Stimulated activated CD4-positive, alpha-beta T cell treated with anti-CD3 and anti-CD28 coated beads, Interleukin-15, amount 100 ng/mL, for 1 hour (primary cell): ENCODE measurements at places on chromosomes 4 and X.

- no peak for DNase-seq
Observed at GRCh38 chr4:24720436-24720835, 74.9 kb upstream of the SOD3 start.

DNA sequence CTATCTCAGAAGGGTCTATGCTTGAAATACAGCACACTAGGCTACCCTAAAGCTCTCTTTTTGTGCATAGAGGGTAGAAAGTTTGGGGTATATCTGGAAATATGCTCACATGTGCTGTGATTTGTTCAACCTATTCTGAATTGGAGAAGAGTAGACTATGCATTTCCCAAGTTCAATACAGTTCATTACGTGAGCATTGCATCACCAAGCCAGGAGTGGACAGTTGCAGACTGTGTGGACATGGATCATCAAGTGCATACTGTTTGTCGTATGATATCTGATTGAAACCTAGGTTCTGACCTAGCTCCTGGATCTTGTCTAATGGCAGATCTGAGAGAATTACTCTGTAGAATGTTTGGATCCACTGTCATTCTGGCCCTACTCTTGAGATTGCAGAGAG, 161.1 kb downstream of the FRAS1 start:
- DNase-seq, result no peak

DNA sequence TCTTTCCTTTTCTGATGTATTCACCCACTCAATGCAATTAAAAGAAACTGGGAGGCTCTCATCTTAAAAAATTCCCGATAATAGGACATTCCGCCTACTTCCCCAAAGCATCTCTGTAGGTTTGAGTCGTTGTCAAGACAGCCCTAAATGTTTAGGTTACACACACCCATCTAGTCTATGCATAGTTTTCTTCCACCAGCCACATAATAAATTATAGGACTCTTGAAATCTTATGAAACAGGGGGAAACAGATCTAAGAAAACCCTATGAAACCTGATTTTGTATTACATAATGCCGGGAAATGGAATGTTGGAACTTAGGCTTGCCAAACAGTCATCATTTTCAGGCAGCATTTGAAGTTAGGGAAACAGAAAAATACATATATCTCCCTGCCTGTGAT, 150.0 kb downstream of the PRKX start:
- DNase-seq, result no peak

- no peak for DNase-seq
Observed at GRCh38 chr4:38857354-38858096, 908 bp upstream of the TLR6 start.

DNA sequence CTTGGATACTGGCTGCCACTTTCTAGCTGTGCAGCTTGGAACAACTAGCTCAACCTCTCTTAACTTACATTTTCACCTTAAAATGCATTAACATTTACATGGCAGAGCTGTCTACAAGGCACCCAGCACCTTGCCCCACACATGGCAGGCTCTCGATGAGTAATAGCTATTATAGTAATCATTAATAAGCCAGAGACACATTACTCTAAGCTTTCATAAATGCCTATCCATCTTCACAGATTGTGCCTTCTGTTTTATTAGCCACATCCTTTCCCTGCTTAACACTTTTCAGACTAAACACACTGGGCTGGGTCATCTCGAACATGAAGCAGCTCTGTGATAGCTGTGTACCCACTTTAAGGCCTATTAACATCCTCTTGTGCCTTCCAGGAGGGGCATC, 83.8 kb upstream of the UCP1 start:
- DNase-seq, result no peak

GRCh38 chr4:7658341-7659204, 223.8 kb upstream of the PSAPL1 start:
- DNase-seq, result no peak

- peak; percentile 2 for DNase-seq
Observed at GRCh38 chr4:22237155-22237751, 278.6 kb downstream of the ADGRA3 start.

DNA sequence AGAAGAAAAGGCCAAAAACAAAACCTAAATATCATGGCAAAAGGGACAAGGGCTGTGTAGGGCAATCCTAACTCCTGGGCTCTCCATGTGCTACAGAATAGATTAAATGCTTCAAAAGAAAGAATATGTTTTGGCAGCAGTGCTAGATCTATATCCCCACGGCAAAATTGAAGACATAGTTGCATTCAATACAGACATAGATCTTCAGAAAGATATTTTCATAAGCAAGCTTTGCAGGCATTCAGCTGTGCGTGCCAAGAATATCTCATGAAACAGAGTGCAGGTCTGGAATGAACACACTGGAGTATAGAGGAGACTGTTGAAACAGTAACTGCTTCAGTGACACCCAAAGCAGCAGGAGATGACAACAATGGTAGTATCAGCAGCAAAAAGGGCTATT, 1476.9 kb downstream of the ARAP2 start:
- no peak for DNase-seq

GRCh38 chr4:97819294-97819693, 324.0 kb downstream of the STPG2 start:
- DNase-seq, result no peak

DNA sequence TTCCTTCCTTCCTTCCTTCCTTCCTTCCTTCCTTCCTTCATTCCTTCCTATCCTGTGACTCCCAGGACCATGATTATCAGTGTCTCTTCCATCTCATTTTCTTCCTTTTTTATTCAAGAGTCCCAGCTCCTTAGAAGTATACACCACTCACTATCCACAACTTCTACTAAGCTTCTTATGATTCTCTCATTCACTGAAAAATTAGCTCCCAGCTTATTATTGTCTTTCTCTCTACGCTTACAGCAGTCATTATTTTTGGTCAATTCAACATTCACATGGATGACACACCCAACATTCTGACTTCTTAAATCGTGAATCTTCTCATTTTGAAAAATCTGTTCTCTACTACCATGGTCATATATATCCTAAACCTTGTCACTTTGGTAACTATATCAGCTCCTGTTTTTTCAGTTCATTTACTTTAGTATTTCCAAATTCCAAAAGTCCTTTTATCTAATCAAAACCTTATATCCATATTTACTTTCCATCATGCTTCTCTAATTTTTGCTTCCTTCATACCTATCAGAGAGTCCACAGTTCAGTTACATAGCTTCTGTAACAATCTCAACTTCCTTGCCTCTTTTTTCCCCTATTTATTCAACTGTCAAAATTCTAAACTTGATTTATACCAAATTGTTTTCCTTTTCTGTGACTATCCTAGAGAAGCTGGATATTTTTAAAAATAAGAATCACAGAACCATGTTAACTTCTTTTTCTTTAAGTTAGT, 677.5 kb downstream of the RAPGEF2 start:
- no peak for DNase-seq

- DNase-seq, result no peak
Observed at GRCh38 chrX:153457136-153457825, 11.4 kb upstream of the TREX2 start.

GRCh38 chr4:186709517-186709916, 14.1 kb downstream of the FAT1 start:
- no peak for DNase-seq

- DNase-seq, result no peak
Observed at GRCh38 chrX:14095702-14096101, 66.0 kb upstream of the GEMIN8 start.
